Activated CD4-positive, CD25-positive, alpha-beta regulatory T cell treated with anti-CD3 and anti-CD28 coated beads, Interleukin-2, amount 50 U/mL, for 16 hours (primary cell): ENCODE measurements at places on chromosomes 7 and 10.

GRCh38 chr10:127875916-127876315 lies 16.8 kb downstream of the CLRN3 start:
- no peak for DNase-seq

DNA sequence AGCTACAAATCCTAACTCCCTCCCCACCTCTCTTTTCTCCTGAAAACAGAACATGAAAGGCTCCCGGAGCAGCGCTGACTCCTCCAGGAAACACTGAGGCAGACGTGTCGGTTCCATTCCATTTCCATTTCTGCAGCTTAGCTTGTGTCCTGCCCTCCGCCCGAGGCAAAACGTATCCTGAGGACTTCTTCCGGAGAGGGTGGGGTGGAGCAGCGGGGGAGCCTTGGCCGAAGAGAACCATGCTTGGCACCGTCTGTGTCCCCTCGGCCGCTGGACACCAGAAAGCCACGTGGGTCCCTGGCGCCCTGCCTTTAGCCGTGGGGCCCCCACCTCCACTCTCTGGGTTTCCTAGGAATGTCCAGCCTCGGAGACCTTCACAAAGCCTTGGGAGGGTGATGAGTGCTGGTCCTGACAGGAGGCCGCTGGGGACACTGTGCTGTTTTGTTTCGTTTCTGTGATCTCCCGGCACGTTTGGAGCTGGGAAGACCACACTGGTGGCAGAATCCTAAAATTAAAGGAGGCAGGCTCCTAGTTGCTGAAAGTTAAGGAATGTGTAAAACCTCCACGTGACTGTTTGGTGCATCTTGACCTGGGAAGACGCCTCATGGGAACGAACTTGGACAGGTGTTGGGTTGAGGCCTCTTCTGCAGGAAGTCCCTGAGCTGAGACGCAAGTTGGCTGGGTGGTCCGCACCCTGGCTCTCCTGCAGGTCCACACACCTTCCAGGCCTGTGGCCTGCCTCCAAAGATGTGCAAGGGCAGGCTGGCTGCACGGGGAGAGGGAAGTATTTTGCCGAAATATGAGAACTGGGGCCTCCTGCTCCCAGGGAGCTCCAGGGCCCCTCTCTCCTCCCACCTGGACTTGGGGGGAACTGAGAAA lies 30.4 kb downstream of the PFKFB3 start:
- DNase-seq, result no peak

DNA sequence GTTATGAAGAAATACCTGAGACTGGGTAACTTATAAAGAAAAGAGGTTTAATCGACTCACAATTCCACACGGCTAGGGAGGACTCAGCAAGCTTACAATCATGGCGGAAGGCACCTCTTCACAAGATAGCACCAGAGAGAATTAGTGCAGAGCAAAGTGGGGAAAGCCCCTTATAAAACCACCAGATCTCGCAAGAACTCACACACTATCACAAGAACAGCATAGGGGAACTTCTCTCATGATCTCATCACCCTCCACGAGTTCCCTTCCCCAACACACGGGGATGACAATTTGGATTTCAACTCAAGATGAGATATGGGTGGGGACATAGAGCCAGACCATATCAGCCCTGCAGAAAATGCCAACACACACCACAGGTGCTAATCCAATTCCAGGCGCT lies 218.7 kb downstream of the PARD3 start:
- DNase-seq, result no peak

GRCh38 chr7:110762546-110763225 lies 328.2 kb upstream of the LRRN3 start:
- DNase-seq, result no peak

DNA sequence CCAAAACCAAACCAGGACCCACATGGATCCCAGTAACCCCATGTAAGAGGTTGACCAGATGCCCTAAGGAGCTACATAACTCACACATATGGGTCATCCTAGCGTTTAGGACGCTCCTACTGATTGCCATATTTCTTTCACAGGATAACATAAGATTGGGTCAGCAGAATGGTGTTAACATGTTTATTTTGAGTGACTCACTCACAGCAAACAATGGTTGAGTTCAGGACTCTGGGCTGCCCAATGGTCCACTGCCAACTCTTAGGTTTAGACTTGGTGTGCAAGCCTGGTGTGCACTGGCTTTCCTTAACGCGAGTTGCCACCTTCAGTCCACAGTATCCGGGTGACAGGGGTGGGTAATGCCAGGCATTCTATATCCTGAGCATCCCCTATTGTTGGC lies 211.5 kb downstream of the GPAM start:
- DNase-seq, result no peak

GRCh38 chr10:51188866-51189265 lies 114.6 kb downstream of the PRKG1 start:
- DNase-seq, result no peak

- peak; percentile 28 for DNase-seq
Observed at GRCh38 chr10:17617031-17617911, at the start of gene HACD1. Gene HACD1 (minus strand): TSS chr10:17617374. CDS start chr10:17617339, 35 bp downstream.
